ENCODE measurements at places on chromosomes 13 and 19.
A peak's percentile ranks its signal among the peaks of the same experiment; 100 is the strongest.

- DNase-seq, result no peak
These were observed 140.7 kb downstream of the PCCA start for GRCh38 chr13:100229603-100230002.

GRCh38 chr19:54877471-54877870 is 3.4 kb downstream of the FCAR start:
- no peak for DNase-seq

- no peak for DNase-seq
These were observed 624.6 kb downstream of the GPC6 start for GRCh38 chr13:93851236-93851635.

GRCh38 chr13:51330791-51331190 is 8.7 kb upstream of the SERPINE3 start:
- DNase-seq, result peak; percentile 22

- no peak for DNase-seq
These were observed 23.2 kb downstream of the PDS5B start for GRCh38 chr13:32609428-32609827.

GRCh38 chr13:86932776-86933334 is 738.3 kb upstream of the SLITRK5 start:
- DNase-seq, result no peak

DNA sequence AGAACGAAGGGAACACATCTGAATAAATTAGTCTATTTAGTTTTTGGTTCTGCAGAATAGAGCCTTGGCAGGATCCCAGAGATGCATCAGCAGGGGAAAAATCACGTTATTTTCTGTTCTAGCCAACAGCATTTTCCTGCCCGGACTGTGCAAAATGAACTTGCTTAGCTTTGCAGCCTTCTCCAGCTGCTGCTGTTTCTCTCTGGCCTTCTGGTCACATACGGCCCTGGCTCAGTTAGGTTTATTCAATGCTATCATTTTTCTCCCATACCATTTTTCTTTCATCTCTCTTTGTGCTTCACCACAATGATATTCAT is 110.4 kb upstream of the KL start:
- DNase-seq, result no peak

GRCh38 chr19:40084948-40085347 is 5.8 kb downstream of the ZNF780A start:
- no peak for DNase-seq

DNA sequence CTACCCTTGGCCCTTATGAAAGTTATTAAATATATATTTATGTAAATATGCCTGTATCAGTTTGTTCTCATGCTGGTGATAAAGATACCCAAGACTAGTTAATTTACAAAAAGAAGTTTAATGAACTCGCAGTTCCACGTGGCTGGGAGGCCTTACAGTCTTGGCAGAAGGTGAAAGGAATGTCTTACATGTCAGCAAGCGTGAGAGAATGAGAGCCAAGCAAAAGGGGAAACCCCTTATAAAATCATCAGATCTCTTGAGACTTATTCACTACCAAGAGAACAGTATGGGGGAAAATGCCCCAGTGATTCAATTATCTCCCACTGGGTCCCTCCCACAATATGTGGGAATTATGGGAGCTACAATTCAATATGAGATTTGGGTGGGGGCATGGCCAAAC is 506.0 kb upstream of the ATXN8OS start:
- DNase-seq, result no peak

GRCh38 chr19:28217022-28217421 is 995.9 kb downstream of the UQCRFS1 start:
- DNase-seq, result no peak

DNA sequence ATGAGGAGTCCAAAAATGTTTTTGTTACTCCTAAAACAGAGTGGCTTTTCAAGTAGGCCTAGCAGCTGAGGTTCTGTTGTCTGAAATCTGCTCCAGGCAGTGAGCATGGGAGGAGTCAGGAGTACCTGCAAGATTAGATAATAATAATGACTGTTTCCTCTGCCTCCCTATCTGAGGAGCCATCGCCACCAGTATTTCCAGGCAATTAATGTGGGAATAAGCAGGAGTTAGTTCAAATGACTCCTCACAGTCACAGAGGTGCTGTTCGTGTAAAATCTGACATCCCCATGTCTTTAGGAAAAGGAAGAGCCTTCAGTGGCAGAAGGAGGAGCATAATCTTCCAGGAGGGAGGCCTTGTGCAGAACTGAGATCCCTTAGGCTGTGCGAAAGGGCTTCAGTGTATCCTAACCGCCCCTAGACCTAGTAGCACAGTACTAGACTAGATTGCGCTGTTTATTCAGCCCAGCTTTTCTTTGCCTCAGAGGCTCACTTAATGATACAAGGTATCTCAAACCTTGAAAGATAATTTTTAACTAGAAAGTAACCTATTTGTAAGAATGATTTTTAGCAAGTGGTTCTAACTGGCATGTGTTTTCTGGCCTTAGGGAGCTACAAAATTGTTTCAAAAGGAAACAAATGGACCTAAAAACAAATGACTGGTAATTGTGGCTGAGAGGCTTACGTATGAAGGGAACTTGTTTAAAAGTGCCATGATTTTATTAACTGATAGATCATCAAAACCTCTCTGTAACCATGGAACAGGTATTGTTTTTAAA is 49.0 kb downstream of the FREM2 start:
- DNase-seq, result no peak

DNA sequence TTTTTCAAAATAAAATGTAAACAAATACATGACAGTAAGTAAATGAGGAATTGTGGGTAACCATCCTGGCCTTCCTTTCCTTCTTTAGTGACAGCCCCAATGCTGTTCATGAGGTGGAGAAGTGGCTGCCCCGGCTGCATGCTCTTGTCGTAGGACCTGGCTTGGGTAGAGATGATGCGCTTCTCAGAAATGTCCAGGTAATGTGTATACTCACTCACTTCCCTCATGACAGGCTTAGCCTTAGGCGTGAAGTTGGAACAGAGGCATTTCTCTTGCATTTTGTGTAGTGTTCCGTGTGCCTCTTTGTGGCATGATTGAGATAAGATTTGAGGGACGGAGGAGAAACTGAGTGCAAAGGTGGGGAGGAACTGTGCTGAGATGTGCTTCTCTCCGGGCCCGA is 12.0 kb downstream of the NAXD start:
- no peak for DNase-seq

- DNase-seq, result no peak
These were observed 1636.1 kb downstream of the SLITRK5 start for GRCh38 chr13:89307278-89307677.

- DNase-seq, result no peak
These were observed 273.4 kb downstream of the DACH1 start for GRCh38 chr13:71593566-71593965.

DNA sequence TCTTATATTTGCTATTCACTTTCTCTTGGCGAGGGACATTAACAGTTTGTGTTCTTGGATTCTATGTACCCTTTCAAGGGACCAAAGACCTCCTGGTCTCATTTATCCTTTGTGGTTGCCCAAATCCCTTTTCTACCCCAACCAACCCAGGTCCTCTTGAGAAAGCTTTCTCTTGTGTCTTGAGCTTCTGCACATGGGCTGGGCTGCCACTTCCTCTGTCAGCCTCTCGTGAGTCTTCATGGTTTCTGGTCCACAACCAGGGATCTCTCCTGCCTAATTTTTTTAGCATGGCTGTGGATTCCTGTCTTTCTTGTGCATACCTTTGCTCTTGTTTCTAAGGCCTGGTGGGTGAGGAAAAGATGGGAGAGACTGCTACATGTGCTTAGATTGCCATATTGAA is 14.9 kb downstream of the TIMM13 start:
- DNase-seq, result no peak

DNA sequence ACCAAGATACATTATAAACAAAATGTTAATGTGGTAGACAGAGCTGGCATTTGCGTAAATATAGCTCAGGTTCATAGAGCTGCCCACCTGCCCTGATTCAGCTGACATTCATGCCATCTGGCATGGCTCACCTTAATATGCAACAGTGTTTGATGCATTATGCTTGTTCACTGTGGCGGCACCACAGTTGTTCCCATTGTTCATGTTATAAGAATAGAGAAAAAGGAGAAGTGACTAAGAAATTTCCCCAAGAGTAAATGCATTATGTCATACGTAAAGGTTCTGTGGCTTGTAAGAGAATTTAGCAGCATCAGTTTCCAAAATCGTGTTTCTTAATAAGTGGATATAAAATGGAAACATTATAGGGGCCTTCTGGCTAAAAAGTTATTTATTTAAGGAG is 4.5 kb downstream of the CCNA1 start:
- DNase-seq, result no peak

GRCh38 chr13:66634384-66634783 is 595.8 kb downstream of the PCDH9 start:
- no peak for DNase-seq

GRCh38 chr13:35782793-35783192 is 306.3 kb upstream of the MAB21L1 start:
- DNase-seq, result no peak

DNA sequence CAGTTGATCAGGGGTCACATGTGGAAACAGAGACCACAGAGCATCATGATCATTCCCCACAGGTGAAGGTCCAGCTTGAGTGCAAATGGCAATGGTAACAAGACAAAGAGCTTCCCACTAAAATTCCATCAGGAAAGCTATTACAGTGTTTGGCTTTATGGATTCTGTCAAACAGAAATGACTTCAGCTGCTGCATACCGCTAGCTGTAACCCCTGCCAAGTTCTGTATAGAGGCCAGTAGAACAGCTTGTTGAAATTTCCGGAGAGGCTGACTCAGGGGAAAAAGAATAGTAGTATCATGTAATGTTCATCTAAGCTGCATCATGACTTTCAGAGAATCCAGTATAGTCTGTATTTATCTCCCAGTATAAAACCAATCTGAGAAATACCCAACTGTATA is 1704.7 kb downstream of the SLITRK5 start:
- peak; percentile 83 for DNase-seq

DNA sequence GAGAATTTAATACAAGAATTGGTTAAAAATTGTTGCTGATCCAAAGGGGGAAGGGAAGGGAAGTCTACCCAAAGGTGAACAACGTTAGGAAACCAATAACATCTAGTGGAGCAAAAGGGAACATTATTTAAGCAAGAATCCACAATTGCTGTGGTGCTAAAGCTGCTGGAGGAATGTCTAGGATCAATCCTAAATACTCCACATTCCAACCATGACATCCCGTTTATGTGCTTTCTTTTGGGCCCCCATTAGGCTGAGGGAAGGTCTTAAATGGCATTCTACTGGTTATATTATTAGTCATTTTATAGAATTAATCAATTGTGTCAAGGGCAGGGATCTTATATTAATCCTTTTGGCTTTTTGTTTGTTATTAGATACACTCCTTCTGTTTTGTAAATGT is 39.9 kb upstream of the VWA8 start:
- DNase-seq, result no peak

DNA sequence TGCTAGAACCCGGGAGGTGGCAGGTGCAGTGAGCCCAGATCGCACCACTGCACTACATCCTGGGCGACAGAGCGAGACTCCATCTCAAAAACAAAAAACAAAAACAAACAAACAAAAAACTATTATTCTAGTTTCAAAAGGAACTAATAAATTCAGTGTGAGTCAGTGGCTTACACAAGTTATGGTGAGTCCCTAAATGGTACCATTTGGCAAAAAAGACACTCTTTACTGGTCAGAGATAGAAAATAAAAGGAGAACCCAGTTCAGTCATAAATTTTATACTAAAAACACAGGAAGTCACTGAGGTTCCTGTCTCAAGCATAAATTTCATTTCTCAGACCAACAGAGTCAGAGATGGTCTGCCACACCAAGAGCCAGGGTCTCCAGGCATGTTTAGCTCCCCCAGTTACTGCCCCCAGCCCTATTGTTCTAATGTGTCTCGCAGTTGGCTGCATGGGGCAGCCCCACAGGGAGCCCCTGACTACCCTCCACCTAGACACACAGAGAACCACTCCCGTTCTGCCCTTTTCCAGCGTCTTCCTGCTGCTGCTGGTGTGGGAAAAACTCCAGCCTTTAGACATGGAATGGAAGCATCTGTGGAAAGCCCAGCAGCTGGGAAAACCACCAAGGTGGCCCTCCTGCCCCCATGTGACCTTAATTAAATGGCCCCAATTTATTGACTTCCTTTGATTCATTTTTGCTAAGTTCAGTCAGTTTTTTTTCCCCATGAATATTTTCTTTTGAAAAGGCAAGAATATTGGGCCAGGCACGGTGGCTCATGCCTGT is 12.2 kb downstream of the THSD1 start:
- no peak for DNase-seq

DNA sequence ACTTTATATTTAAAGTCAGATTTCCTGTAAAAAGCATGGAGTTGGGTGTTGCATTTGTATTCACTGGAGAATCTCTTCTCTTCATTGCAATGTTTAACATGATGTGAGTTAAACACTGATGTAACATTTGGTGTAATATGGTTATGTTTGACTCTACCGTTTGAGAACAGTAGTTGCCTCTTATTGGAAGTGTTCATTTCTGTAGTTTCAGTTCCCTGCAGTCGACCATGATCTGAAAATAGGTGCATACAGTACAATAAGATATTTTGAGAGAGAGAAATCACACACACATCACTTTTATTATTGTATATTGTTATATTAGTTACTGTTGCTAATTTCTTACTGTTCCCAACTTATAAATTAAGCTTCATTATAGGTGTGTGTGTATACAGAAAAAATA is 105.2 kb upstream of the SPACA7 start:
- no peak for DNase-seq

DNA sequence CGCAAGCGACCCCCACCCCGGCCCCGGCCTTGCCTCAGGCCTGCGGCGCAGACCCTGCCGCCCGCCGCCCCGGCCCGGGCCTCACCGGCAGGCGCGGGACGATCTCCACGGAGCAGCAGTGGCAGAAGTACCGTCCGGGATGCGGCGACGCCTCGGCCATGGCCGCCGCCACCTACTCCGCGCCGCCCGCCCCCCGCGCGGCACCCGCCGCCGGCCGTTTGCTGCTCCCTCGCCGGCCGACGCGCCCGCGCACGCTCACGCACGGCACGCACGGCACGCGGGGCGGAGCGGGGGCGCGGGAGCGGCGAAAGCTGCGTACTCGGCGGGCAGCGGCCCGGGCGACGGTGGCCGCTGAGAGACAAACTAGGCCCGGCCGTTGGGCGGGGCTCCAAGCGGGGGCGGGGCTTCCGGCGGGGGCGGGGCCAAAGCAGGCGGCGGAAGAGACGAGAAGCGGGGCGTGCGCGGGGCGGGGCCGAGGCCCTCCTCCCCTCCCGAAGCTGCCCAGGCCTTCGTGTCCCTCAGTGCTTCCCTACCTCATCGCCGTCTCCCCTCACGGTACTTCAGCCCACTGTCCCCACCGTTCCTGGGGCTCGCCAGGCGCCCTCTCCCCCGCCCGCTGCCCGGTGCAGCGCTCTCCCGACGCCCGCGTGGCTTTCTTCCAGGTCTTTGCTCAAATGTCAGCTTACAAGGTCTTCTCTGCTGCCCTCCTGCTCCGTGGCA is at the start of gene RNF126:
Gene RNF126, minus strand, starts transcription at position 253 of the 720 bp plus-strand sequence. Its CDS starts 93 bp downstream, at position 160.
- peak; percentile 73 for DNase-seq
